ENCODE measurements at places on chromosomes 3 and 15. TPM values are rescaled to one million over a fixed set of nuclear protein-coding genes. Genes with fewer than 3 reads are reported as not detected.

The OR5K2 gene
- total RNA-seq: not detected

The IL20RB gene
- total RNA-seq: 34.0 TPM

The TBC1D2B gene
- 20.6 TPM for total RNA-seq

The CDHR4 gene
- not detected for total RNA-seq

The PPIP5K1 gene
- 6.6 TPM for total RNA-seq

The C15orf62 gene
- total RNA-seq: 0.18 TPM

The GATA2 gene
- total RNA-seq: 36.9 TPM

The KLHL6 gene
- total RNA-seq: not detected

The AADACL2 gene
- total RNA-seq: not detected

The PLA2G4F gene
- total RNA-seq: not detected

The DAZL gene
- total RNA-seq: not detected

The TFRC gene
- 42.4 TPM for total RNA-seq

The OIP5 gene
- 23.1 TPM for total RNA-seq

The ILDR1 gene
- total RNA-seq: not detected

The GOLGA6L1 gene
- total RNA-seq: not detected

The PTPRG gene
- total RNA-seq: 15.6 TPM

The TNFAIP8L3 gene
- 4.1 TPM for total RNA-seq

The CLCN2 gene
- 4.6 TPM for total RNA-seq

The TJP1 gene
- total RNA-seq: 78.3 TPM

The LRRIQ4 gene
- total RNA-seq: not detected

The GPR62 gene
- total RNA-seq: not detected

The TRIP4 gene
- 8.9 TPM for total RNA-seq

The GOLGA8T gene
- total RNA-seq: not detected

The SAMD7 gene
- total RNA-seq: not detected

The FANCD2 gene
- total RNA-seq: 39.2 TPM

The CFAP92 gene
- total RNA-seq: not detected

The FAM227B gene
- 2.9 TPM for total RNA-seq

The CD200 gene
- 8.9 TPM for total RNA-seq

The LRRC2 gene
- not detected for total RNA-seq

The HOMER2 gene
- total RNA-seq: not detected

The NPAP1 gene
- not detected for total RNA-seq

The ITIH1 gene
- not detected for total RNA-seq

The IGSF10 gene
- total RNA-seq: 0.29 TPM

The CA12 gene
- 39.9 TPM for total RNA-seq

The ADIPOQ gene
- total RNA-seq: not detected

The NXPE3 gene
- total RNA-seq: 20.8 TPM

The C3orf20 gene
- not detected for total RNA-seq

The FGF12 gene
- total RNA-seq: under 0.01 TPM

The C3orf22 gene
- total RNA-seq: not detected

The ATP6V1A gene
- 54.2 TPM for total RNA-seq

The DCLK3 gene
- not detected for total RNA-seq

The GOLGA8N gene
- total RNA-seq: 0.71 TPM

The RASGRP1 gene
- total RNA-seq: 1.2 TPM

The LAMB2 gene
- total RNA-seq: 358 TPM

The TERC gene
- 343 TPM for total RNA-seq

The C3orf52 gene
- total RNA-seq: 2.1 TPM

The GOLGA6A gene
- total RNA-seq: not detected

The DCP1A gene
- 8.1 TPM for total RNA-seq

The SKOR1 gene
- under 0.01 TPM for total RNA-seq

The PRR20G gene
- not detected for total RNA-seq

The SNTN gene
- not detected for total RNA-seq

The CCR9 gene
- total RNA-seq: not detected

The GHSR gene
- total RNA-seq: not detected

The CAND2 gene
- total RNA-seq: 8.9 TPM

The GOLGA8O gene
- total RNA-seq: not detected

The DUSP7 gene
- total RNA-seq: 12.6 TPM

The CAV3 gene
- total RNA-seq: not detected

The CCR4 gene
- total RNA-seq: not detected

The ZKSCAN7 gene
- 4.9 TPM for total RNA-seq

The CHRM5 gene
- total RNA-seq: not detected

Data from myometrial cell (primary cell).